ENCODE measurements at places on chromosomes 3 and 15.

DNA sequence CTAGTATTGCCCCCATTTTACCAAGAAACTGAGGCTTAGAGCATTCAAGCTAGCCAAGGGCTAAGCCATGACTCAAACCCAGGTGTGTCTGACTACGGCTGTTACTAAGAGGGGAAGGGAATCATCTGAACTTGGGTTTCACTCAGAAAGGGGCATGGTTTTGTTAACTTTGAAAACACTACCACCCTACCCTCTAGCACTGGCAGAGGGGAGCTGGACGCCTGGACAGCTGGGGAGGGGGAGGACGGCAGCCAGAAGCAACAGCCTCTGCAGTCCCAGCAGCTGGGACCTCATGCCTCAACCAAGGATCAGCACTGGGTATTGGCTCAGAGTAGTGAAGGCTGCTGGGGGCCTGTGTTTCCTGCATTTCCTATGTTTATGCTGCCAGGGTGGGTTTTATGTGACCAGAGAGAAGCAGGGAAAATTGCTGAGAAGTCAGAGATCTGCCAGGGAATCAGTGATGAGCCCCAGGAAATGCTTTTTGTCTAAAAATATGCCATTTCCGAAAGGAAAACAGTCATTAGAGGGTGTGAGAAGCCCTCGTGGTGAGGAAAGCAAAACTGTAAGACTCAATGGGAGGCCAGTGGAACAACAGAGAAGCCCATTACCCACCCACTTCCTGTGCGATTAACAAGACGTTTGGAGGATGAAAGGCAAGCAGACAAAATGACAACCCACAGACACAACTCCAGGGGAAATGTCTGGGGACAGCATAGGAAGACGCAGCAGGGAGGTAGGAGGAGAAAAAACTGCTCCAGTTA, 41.2 kb downstream of the LIPC start:
- DNase-seq: peak; percentile 51

GRCh38 chr3:168212664-168213285, 117.1 kb upstream of the GOLIM4 start:
- no peak for DNase-seq

- no peak for DNase-seq
Measured at GRCh38 chr3:33032938-33033337, 64.0 kb downstream of the GLB1 start.

DNA sequence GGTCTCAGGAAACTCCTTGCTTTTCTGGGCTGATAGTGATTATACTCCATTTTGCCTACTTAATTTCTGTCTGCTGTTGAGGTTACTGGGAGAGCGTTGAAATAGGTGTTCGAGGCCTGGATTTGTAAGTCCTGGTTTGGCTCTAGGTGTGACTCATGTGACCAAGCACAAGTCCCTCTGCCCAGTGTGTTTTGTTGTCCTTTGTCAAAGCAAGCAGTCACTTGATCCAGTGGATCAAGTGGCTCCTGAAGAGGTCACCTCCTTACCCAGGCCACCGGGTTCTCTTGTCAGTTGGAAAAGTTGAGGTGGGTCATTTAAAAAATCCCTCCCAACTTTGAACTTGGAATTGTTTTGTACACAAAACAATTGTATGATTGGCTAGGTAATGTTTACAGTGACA, 70.0 kb downstream of the LPP start:
- no peak for DNase-seq

DNA sequence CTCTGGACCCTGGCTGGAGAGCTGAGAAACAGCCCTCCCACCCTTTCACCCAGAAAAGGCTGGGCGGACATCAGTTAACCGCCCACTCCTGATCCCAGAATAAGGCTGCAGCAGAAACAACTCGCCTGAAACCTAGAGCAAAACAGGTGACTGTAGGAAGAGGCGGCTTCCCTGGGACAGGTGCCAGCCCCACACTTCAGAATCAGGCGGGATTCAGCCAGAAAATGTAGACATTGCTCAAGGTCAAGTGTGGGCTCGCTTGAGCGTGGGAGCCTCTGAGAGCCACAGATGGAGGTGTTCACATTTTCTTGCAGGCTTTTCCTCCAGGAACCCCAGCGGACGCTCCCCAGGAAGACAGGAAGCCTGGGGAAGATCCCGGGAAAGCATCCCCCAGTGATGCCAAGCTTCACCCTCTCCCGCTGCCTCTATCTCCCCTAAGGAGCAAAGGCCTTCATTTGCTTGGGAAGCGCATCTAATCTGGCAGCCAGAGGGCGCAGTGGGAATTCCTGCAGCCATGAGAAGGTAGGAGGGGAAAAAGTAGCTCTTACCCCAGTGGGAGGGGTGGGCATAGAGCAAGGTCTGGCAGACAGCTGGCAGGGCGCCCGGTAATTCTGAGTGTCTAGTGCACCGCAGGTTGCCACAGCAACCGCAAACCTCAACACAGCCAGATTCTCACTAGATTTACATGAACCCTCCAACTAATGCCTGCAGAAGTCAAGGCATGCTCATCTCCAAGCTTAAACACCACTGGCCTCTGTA, 77.7 kb downstream of the OCA2 start:
- no peak for DNase-seq

- DNase-seq: no peak
Measured at GRCh38 chr15:71349736-71350526, 234.7 kb downstream of the THSD4 start.

GRCh38 chr3:16059081-16059537, 115.4 kb upstream of the GALNT15 start:
- no peak for DNase-seq
